ENCODE measurements at places on chromosomes 3 and 15.

GRCh38 chr3:81793410-81793809 lies 32.0 kb upstream of the GBE1 start:
- DNase-seq = no peak

DNA sequence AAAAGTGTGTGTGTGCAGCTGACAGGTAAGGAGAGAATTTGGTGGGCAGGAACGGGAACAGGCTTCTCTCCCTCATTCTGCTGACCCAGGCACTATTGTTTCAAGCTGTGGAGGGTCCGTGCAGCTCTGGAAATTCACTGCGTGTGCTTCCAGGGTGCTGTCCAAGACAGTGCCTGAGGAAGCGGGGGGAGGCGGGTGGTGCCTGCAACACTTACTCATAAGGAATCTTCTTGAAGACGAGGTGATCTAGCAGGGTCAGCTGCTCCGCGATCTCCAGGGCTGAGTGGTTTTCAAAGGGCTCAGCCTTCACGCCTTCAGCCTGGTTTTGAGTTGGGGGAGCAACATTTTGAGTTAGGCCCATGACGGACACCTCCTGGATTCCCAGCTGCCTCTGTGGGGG lies 46.6 kb upstream of the CTSH start:
- no peak for DNase-seq

- no peak for DNase-seq
Measured at GRCh38 chr3:141087076-141087777, 36.1 kb downstream of the SPSB4 start.

DNA sequence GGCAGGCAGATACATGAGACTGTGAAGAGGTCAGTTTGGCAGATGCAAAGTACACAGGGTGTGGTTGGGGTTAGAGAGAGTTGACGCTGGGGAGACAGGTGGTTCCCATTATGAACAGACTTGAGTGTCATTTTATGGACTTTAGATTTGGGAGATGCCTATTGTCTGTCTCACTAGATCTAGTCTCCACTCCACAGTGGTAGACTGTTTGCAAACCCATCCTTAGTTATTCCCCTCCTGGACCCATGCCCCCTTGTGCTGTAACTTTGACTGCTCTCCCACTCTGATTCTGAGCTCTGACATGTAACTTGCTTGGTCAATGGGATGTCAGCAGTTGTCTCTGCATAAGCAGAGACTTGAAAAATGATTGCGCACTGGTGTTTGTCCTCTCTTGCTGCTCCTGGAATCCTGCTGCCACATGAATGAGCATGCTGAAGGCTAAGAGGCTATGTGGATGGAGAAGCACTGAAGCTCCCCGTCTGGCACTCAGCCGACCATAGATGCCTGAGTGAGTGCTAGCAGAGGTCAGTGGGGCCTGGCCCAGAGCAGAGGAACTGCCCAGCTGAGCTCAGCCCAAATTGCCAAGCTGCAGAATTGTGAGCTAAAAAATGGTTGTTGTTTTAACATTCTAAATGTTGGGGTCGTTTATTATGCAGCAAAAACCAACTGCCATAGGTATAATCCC lies 88.2 kb downstream of the FAM43A start:
- no peak for DNase-seq

DNA sequence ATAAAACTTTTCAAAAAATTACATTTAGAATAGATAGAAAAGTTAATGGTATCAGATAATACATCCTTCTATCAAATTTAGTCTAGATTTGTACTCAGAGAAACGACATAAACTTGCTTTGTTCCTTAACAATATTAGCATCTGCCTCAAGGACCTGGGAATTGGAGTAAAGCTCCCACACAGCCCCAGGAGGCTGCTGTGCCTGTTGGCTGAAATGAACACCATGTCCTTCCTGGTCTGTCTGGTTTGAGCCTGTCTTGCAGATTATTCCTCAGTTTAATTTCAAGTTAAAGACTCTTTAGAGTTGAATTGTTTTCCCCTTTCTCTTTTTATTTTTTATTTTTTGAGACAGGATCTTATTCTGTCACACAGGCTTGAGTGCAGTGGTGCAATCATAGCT lies 19.4 kb downstream of the GNB5 start:
- no peak for DNase-seq

DNA sequence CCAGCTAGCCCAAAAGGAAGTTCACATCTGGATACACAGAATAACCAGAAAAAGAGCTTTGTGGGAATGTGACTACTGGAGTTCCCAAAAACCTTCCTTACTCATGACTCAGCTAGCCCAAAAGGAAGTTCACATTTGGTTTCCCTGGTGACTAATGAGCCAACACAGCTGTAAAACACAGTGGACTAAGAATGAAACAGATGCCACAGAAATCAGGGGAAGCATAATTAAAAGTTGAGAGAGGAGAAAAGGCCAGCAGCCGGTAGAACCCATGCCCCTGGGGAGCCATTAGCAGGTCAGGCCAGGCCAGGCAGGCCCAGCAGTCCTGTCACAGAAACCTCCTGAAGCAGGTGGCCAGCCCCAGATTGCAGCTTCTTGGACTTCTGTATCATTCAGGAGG lies 130.3 kb downstream of the GHSR start:
- no peak for DNase-seq

DNA sequence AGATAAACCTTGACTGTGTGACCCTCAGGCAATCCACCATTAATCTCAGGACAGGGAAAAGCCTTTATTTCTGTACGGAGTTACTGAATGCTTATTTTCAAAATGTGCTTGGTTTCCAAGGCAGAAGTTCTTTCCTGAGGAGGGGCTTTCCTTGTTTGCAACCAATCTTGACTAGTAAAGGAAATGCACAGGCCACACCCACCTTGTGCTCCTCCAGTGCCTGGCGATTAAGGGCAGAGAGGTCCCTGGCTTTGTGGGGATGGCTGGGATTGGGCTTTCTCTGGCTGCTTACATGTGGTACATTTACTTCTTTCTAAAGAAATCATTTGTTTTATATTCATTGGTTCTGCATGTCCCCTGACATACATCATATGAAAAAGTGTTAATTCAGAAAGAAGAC lies 47.8 kb downstream of the ZNF621 start:
- no peak for DNase-seq

- DNase-seq = no peak
Measured at GRCh38 chr3:72196377-72196929, 411.5 kb upstream of the PROK2 start.

GRCh38 chr3:67389176-67389575 lies 265.2 kb downstream of the SUCLG2 start:
- DNase-seq = no peak

DNA sequence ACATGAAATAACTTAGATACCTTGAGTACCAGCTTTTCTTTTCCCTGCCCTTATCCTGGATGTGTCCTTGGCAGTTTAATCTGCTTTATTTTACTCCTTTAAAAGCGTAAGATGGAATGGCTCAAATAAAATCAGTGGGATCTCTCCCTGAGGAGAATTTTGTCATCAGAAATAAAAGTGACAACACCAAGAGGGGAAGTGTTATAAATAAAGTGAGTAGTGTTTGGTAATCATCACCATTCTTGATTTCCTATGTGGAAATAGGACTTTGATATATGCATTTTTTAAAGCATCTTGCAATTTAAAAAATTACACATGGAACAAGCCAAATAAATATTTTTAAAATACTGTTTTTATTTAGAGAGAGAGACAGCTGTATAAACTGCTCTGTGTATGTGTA lies 76.5 kb downstream of the MBNL1 start:
- no peak for DNase-seq

DNA sequence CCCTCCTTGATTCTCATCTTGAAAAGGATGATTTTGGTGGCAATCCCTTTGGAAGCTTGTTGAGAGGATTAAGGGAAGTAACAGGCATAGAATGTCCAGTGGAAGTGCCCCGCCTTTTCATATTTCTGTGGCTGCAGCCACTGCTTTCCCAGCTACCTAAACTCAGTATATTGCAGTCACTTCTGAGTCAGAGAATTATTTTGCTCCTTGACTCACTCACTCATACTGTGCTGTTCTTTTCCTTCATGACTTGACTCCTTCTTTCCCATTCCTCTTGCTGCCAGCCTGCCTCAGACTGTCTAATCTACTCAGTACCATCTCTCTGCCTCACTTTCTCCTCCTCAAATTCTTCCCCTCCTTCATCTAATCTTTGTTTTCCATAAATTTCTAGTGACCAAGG lies 26.5 kb upstream of the POLR2M start:
- no peak for DNase-seq
